ENCODE measurements at places on chromosomes 3 and 15.

GRCh38 chr3:193347521-193348501 is 30.7 kb downstream of the ATP13A5 start:
- no peak for DNase-seq

DNA sequence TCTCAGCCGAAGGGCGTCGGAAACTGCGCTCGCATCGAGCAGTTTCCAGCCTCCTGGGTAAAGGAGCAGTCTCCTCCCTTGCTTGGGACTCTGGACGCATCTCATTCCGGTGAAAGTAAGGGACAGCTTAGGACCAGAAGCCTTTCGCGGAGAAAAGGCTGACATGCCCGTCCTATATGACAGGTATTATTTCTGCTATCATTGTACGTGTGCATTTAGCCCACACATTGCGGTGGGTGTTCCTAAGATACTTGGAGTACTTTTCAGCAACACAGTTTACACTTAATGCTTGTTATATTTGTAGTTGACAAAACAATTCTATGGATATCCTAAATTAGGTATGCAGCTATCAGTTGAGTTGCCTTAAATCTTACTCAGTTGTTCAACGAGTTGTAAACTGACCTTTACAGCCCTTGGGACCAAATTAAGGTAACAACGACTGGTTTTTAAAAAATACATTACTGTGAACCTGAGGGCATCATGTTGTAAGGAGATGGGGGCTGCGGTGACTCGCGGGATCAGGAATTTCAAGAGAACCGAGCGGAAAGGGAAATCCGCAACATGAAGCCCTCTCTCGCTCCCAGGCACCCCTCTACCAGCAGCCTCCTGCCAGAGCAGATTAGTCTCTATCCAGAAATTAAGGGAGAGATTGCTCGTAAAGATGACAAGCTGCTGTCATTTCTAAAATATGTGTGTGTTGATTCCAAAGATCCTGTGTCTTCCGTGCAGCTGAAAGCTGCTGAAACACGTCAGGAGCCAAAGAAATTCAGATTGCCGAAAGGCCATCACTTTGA is 632 bp upstream of the COPS2 start:
- DNase-seq, result no peak

DNA sequence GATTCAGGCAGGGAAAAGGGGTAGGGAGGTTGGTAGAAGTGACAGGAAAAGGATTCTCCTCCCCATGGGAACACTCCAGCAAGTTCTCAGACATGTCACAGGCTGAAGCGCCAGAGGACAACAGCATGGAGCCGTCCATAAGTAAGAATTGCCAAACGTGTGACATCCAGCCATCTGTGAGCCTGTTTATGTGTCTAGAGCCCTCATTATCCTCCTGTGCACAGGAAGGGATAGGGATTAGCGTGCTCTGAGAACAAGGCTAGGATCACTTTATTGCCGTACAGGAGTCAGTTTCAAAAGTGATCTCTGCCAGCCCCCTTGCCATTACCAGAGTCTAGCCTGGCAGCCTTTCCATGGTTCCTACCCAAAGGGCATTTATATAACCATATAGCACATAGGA is 549.5 kb downstream of the NTRK3 start:
- no peak for DNase-seq

DNA sequence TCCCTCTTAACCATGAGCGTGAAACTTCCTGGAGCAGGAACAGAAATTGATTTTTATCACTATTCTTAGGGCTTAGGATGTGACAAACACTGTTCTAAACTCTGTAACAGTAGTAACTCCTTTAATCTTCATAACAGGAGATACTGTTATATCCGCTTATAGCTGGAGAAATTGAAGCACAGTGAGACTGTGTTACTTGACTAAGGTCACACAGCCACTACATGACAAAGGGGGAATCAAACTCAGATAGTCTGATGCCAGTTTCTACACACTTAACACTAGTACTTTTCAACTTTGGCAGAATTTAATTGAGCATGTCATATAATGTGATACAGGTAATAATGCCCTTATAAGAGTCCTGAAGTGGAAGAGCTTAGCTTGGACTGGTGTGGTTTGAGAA is 800 bp upstream of the TARS3 start:
- no peak for DNase-seq

DNA sequence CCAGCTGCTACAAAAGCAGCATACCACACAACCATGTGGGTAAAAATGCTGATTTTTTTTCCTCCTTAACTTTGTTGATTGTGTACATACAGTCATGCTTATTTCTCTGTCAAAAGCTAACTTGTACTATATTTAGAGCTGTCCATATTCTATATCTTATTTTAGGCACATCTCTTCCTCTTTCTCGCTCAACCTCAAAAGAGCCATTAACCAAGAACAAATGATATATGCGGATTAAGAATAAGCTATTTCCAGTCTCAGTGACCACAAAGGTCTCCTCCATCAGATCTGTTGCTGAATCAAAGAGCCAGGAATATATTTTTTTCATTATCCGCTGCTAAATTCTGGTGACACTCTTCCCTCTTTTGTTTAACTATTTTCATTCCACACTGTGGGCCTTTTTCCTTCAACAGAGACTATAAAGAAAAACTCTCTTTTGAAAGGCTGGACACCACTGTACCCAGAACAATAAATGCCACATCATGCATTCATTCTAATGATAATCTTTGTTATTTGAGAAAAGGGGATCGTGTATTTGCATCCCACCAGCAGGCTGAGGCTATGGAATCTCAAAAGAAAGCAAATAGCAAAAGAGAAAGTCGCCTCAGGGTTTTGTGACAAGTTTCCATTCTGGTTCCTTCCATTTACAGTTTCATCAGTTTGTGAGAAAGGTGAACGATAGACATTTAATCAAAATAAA is 8.0 kb downstream of the TMEM212 start:
- no peak for DNase-seq

DNA sequence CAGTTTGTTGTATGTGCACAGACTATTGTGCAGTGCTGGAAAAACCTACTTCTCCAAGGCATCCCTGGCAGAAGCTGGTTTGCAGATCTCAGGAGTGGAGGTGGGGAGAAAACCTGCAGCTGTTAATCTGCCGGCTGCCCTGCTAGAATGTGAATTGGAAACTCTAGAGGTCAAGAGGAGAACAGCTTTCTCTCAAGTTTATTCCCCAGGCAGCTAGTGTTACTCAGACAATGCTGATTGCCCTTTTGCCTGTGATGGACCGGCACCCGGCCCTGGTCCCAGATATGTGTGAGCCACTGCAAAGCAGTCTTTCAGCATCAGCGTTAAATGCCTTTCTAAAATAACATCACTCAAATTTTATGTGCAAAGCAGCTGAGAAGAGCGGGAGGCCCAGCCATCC is 129.7 kb upstream of the TPM1 start:
- DNase-seq, result peak; percentile 59

DNA sequence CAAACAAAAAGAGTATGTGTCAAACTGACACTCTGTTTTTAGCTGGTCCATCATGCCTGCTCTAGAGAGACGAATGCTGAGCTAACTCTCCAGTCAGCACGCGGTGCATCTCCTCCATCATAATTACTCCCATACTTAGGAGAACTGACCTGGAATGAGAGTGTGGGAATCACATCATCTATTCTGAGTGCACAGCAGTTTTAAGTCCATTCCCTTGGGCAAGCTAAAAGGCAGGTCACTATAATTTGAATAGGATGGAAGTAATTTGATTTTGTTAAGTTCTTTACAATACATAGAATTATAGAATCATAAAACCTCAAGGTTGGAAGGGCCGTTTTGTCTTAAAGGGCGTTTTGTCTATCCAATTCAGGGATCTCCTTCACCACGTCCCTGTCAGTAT is 251.6 kb downstream of the XXYLT1 start:
- no peak for DNase-seq

- no peak for DNase-seq
These were observed 28.1 kb downstream of the LARP6 start for GRCh38 chr15:70825841-70826240.
